Hepatic stellate cell (primary cell): ENCODE measurements at places on chromosomes 4 and X.

GRCh38 chr4:76979236-76979635 is 29.7 kb downstream of the SEPTIN11 start:
- DNase-seq: no peak

GRCh38 chr4:178322524-178323183 is 880.4 kb upstream of the AGA start:
- no peak for DNase-seq

DNA sequence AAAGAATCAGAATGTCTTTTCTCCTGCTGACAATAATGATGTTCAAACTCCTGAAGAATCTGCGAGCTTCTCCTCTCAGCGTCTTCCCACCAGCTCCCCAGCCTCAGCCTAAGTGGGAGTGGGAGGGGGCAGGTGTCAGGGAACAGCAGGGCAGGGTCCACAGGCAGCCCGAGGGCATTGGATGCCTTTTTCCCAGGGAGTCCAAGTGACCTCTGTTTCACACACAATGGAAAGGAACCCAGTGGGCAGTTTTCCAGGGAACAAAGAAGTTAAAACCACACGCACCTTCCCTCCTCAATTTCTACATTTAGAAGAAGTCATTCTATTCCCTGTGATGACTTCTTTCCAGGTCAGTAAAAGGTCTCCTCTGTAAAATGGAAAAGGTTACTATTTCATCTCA is 278.5 kb downstream of the PARM1 start:
- no peak for DNase-seq

DNA sequence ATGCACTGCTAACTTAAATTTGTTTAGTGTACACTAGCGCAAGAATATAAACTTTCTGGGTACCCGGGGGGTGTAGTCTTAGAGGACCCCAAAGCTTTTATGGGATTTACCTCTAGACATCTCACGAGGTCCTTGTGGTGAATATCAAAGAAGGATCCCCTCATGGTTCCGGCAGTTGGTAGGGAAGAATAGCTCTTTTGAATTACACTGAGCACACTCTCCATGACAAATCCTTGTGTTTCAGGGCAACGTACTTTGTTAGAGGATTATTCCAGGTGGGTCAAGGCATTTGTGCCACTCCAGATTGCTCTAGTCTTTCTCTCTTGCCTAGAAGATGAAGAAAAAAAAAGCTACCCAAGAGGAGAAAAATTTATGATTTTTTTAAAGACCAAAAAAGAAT is 387.6 kb downstream of the PDHA2 start:
- DNase-seq: no peak

DNA sequence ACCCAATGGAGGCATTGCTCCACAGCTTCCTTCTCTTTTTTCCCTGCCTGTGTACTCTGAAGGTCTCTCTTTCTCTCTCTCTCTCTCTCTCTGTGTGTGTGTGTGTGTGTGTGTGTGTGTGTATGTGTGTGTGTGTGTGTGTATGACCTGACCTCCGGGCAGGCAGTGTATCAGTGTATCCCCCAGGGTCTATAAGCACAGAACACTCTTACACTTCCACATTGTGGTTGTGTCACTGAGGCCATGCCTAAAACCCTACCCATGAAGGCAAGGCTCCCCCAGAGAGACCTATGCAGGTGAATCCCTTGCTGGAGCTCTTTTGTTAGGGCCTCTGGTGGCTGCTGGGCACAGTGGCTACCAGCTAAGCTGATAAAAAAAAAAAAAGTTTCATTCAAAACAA is 300.4 kb upstream of the BMP3 start:
- DNase-seq: no peak

GRCh38 chr4:156390599-156391324 is 437.1 kb upstream of the CTSO start:
- no peak for DNase-seq

DNA sequence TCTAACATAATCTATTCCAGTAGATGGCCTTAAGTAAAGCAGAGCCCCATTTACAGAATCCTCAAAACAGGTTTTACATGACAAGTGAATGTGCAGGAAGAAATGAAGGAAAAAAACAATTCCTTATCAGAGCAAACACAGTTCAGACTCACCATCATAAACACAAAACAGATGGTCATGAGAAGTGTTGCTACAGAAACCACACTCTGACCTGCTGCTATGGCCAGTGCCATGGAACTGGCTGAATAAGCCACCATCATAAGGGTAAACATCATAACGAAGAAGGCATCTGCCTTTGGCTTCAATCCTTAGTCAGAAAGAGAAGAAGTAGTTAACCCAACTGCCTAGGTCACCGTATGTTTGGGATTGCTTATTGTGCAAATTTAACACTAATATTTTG is 61.1 kb downstream of the ABCG2 start:
- DNase-seq: no peak

- no peak for DNase-seq
Observed at GRCh38 chrX:26203561-26203960, 11.3 kb downstream of the MAGEB6 start.
